Stimulated activated CD4-positive, alpha-beta T cell treated with anti-CD3 and anti-CD28 coated beads, Interleukin-2, amount 100 ng/mL, for 24 hours (primary cell): ENCODE measurements at places on chromosomes 5 and 9.
A peak's percentile ranks its signal among the peaks of the same experiment; 100 is the strongest.

DNA sequence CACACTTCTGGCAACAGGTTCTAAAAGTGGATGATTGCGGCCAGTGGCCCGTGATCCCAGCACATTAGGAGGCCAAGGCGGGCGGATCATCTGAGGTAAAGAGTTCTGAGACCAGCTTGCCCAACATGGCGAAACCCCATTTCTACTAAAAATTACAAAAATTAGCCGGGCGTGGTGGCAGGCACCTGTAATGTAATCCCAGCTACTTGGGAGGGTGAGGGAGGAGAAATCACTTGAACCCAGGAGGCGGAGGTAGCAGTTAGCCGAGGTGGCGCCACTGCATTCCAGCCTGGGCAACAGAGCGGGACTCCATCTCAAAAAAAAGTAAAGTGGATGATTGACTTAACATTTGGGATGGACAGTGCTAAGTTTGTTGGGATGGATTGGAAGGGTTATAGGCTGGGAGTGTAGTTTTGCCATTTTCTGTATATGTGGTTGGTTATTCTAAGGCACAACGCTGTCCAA lies 3.4 kb downstream of the MATR3 start:
- no peak for DNase-seq

GRCh38 chr5:108481355-108481931 lies 99.5 kb upstream of the FBXL17 start:
- DNase-seq, result no peak

- DNase-seq, result no peak
Observed at GRCh38 chr5:61177070-61177469, 14.8 kb upstream of the SMIM15 start.

GRCh38 chr9:31597977-31598376 lies 786.5 kb upstream of the ACO1 start:
- DNase-seq, result no peak

- DNase-seq, result no peak
Observed at GRCh38 chr5:170860415-170860814, 1.4 kb upstream of the RANBP17 start.

GRCh38 chr9:133837627-133838597 lies 99.8 kb upstream of the SARDH start:
- no peak for DNase-seq

DNA sequence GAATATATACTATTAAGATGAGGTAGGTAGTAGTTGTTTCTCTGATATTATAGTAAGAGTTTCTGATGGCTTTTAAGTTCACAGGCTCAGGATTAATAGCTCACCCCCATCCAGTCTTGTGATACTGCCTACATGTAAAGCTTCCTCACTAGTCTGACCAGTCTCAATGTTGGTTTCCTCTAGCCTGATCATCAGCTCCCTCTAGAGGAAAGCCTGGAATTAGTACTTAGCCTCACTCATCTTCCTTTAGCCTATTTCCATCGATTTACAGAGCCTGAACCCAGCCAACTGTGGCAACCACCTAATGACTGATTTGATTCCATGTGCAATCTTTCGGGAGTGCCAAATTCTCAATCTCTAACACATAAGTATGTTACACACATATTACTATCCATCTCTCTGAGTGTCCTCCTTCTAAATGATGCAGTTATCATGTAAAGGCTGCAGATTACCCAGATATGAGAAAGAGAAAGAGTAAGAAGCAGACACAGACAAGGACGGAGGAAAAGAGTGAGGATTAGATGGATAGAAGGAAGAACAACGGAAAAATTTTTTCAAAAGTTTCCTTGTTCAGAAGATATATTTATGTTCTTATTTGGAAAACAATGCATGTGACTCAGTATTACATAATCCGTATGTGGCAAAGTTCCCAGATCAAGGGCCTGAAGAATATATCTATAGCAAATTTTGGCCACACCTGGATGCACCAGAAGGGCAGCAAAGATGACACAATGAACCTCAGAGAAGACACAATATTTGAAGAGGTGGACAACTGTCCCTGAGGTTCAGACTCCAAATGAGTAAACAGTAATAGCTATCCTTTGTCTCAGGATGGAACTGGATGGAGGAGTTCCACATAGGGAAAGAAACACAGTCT lies 333.7 kb downstream of the ELAVL2 start:
- no peak for DNase-seq

DNA sequence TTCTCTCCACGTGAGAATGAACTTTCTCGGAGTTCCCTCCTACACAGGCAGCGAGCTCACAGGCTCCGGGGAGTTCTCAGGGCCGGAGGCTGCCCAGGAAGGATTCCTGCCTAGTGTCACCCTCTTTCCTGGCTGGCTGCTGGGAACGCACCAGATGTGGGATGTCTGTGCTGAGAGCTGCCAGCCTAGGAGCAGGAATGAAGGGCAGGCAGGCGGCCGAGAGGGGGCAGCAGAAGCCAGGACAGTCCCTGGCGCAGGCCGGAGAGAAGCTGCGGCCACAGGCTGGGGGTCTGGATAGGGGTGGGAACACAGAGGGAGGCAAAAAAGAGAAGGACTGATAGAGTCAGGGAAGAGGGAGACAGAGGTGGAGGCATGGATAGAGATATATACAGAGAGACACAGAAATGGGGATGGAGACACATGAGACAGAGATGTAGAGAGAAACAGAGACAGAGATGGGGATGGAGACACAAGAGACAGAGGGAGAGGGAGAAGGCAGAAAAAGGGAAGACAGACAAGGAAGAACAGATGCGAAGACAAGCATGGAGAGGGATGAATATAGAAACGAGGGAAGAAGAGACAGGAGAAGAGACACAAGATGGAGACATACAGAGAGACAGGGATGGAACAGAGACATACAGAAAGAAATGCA lies 25.3 kb upstream of the ENHO start:
- peak; percentile 51 for DNase-seq

DNA sequence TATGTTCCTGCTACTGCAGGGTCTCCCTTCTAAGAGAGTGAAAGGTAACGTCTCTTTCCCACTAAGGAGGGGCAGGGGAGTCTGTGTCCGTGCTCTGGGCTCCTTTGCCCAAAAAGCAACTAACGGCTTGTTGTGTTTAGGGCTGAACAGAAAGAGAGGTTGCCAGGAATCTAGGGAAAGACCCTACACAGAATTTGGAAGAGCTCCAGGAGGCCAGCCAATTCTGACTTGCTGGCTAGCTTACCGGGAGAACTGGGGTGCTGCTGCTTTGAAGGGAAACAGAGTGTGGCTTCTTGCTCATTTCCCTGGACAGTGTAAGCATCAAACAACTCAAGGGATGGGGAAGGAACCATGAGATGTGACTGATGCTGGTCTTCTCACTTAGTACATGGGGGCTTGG lies 176.1 kb downstream of the GADD45G start:
- DNase-seq, result no peak

GRCh38 chr9:104784098-104784497 lies 20.2 kb downstream of the NIPSNAP3B start:
- no peak for DNase-seq

DNA sequence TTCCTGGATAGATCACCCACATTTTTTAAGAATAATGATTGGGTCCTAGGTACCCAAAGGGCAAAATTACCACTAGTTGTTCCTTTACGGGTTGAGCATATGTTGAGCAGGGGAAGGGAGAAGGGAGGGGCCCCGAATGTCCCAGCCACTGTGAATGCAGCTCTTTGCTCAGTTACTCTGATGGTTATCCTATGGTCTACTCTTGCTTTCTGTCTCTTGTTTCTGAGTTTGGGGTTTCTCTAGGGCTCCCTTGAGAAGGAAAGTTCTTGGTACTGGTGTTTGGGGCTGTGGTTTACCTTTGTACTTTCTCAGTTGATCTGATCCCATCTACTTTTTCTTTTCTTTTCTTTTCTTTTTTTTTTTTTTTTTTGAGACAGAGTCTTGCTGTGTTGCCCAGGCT lies 55.6 kb downstream of the ALG2 start:
- no peak for DNase-seq

DNA sequence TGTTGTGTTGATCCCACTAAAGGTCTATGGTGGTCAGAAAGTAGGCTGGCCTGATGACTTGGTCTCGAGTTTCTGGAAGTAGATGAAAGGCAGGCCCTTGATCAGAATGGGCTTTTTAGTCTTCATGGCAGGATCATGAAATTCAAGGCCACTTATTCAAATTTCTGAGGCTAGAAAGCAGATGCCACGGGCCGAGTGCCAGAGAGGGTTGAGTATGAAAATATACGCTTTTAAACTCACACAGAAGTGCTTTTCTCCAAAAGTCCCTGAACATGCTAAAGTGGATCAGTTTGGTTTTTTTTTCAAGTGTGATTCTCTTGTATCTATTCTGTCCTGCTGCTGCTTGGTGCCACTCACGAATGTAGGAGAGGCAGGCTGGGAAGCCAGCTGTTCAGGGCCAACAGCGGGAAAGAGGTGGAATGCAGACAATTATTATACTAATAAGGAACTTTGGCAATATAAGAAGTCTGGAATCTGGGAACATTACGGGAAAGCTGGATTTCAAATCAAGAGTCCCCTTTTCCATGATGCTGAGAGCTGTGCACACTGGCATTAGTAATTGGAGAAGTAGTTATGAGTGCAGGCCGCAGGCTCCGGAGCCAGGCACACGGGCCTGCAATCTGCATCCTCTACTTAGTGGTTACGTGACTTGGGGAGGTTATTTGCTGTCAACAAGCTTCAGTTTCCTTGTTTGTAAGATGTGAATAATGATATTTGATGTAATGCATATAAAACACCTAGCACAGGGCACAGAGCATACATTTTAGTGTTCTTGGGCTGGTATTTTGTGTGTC lies 95.8 kb downstream of the LMNB1 start:
- DNase-seq, result no peak

- no peak for DNase-seq
Observed at GRCh38 chr9:107712390-107712789, 222.8 kb upstream of the KLF4 start.

GRCh38 chr9:78680196-78680595 lies 383.3 kb downstream of the PSAT1 start:
- DNase-seq, result no peak

DNA sequence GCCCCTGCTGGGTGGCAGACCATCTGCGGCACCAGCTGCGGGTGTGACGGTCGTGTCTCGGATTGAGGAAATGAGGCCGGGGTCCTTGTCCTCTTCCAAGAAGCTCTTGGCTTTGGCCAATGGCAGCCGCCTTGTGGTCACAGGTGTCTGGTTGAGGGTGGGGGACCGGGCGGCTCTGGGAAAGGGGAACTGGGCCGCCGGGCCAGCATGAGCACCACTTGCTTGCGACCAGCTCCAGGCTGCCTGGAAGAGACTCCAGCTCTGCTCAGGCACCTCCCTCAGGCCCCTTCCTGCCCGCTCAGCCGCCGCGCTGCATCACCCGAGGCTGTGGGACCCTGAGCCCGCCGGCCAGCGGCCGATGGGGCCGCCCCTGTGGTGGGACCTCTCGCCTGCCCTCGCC lies 59.7 kb downstream of the RXRA start:
- no peak for DNase-seq

DNA sequence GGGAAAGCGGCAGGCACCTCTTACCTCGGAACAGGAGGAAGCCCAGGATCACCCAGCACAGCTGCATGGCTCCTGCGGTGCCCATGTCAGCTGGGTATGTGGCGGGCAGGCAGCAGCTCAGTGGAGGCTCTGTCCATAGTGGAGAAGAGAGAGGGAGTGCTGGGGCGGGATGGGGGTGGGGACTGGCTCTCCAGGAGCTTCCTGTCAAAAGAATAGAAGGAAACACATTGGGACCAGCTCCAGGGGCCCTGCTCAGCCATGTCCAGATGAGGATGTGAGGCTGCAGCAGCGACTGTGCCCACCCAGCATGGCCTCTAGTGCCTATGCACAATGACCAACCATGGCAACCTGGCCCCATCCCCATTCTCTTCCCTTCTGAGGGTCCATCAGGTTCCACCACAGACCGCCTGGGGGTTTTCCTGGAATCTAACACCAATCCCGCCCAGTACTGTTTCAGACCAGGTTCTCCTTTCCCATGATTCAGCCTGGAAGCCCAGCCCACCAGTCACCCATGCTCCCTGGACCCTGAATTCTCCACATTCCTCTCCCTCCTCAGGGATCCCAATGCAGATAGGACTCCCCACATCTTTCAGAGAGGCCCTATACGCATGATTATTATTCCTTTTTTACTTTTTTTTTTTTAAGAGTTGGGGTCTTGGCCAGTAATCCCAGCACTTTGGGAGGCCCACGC lies at the start of gene ECSCR:
Gene ECSCR, minus strand, starts transcription at position 158 of the 691 bp plus-strand sequence. Its CDS starts 73 bp downstream, at position 85.
- no peak for DNase-seq

GRCh38 chr9:132622159-132622558 lies 39.8 kb downstream of the BARHL1 start:
- DNase-seq, result no peak

GRCh38 chr5:131163276-131164119 lies 1.6 kb downstream of the HINT1 start:
- no peak for DNase-seq

DNA sequence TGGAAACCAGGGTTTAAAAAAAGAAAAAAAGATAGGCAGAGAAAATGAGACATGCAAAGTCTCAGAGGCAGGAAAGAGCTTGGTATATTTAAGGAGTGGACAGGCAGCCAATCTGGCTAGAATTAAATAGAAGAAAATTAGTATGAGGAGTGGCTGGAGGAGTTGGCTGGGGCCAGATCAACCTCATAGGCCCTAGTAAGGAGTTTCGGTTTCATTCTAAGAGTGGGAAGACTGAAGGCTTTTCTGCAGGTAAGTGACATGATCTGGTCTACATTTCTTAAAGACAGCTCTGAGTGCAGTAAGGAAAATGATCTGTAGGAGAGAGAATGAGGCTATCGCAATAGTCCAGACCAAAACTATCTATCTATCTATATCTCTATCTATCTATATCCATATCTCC lies 27.5 kb downstream of the ADRB2 start:
- DNase-seq, result no peak

- no peak for DNase-seq
Observed at GRCh38 chr5:179621551-179622214, 1.8 kb downstream of the HNRNPH1 start.

DNA sequence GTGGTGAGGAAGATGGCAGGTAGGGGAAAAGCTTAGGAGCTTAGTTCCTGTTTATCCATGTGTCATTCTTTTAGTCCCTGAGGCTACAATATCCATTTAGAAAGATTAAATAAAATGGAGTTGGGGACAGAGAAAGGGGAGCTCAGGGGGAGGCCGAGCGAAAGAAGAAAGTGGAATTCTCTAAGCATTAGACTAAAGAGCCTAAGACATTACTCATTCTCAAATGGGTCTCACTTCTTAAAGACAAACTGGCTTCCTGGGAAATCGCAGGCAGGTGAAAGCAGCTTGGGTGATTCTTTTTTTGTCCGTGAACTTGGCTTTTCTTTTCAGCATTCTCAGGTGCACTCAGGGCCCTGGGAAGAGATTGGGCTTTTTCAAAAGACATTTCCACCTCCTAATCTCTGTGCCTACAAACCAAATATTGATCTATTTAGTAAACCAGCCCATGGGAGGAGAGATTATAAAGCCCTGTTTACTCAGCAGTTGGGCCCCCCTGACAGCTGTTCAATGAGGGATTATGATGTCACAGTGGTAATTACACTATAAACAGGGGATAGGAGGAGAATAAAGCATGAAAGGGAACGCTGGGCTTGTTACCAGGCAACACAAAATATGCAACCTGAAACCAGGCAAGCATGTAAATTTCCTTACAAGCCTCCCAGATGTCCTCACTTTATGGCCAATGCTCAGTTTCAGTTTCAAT lies 584.0 kb downstream of the ACTL7B start:
- DNase-seq, result no peak

GRCh38 chr9:137552022-137552768 lies 516 bp downstream of the MRPL41 start:
- DNase-seq, result peak; percentile 35
